ENCODE measurements at places on chromosomes 7 and 10. TPM values are rescaled to one million over a fixed set of nuclear protein-coding genes. Genes with fewer than 3 reads are reported as not detected.

DNA sequence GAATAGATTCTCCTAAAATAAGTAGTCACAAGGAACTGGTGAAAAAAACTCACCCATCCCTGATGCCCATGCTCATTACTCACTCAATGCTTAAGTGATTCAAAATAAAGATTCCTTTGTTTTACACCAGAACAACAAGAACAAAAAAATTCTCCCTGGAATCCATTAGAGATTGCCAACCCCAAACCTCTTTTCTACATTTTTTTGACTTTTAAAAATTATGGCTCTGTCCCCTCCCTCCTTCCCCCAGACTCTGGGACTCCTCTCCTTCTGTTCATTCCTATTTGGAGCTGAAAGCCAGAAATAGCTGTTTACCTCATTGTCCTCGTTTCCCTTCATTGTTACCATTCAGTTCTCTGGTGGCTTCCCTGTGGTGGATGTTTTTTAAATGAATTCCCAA is 63.2 kb upstream of the FHIP2A start:
- no peaks in the 10 kb centered on the region for H3K27me3 ChIP-seq
- H3K4me3 ChIP-seq = no peak overlapping the region
- H3K27ac ChIP-seq = no peak overlapping the region
- H3K4me1 ChIP-seq = peaks cover 6% of the 10 kb centered on the region
- H3K36me3 ChIP-seq = no peaks in the 10 kb centered on the region

- H3K4me1 ChIP-seq = peaks cover 6% of the 10 kb centered on the region
- H3K27ac ChIP-seq = no peak overlapping the region
- peak; percentile 70 for DNase-seq
- H3K36me3 ChIP-seq = no peaks in the 10 kb centered on the region
- H3K27me3 ChIP-seq = no peaks in the 10 kb centered on the region
- no peak overlapping the region for H3K4me3 ChIP-seq
Measured at GRCh38 chr10:11036424-11037011, 18.8 kb downstream of the CELF2 start.

DNA sequence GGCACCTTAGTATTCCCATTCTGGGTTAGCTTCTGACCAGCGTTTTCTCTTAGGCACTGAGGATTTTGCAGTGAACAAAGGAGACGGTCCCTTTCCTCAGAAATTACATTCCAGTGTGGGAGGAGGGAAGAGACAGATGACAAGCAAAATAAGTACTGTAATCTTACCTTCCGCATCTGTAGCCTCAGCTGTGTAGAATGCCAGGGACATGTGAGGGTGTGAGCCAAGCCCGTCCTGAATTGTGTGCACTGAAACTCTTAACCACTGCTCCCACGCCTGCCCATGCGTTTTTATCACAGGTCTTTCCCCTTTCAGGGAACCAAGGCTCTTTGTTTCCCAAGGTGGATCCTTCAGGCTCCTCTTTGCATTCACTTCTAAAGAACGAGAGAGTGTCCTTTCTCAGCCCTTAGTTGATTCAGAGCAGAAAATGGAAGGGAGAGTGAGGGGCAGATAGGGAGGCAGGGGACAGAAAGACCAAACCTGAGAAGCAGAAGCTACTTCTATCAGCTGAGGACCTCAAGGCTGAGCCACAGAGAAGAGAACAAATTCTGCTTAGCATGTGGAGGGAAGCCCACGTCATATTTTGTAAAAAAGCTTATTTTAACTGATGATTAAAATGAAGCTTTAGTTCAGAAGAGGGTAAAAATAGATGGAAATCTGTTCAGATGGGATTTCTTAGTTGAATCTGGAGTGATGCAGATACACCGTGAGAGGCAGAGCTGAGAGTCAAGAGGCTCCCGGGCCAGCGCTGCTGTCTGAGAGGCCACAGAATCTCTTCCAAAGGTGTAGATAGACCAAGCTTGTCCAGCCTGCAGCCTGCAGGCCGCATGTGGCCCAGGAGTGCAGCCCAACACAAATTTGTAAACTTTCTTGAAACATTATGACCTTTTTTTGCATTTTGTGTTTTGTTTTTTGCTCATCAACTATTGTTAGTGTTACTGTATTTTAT is 122.5 kb downstream of the CCNY start:
- H3K27me3 ChIP-seq = no peaks in the 10 kb centered on the region
- no peak overlapping the region for H3K4me3 ChIP-seq
- H3K27ac ChIP-seq = no peak overlapping the region
- H3K4me1 ChIP-seq = peaks cover 47% of the 10 kb centered on the region
- DNase-seq = no peak
- peaks cover 12% of the 10 kb centered on the region for H3K36me3 ChIP-seq

DNA sequence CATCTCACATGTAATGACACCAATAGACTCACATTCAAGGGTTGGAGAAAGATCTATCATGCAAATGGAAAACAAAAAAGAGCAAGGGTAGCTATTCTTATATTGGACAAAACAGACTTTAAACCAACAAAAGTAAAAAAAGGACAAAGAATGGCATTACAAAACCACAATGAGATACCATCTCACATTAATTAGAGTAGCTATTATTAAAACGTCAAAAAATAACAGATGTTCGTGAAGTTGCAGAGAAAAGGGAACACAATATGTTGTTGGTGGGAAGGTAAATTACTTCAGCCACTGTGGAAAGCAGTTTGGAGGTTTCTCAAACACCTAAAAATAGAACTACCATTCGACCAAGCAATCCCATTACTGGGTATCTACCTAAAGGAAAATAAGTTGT is 197.0 kb downstream of the SNX13 start:
- H3K4me1 ChIP-seq = no peaks in the 10 kb centered on the region
- no peaks in the 10 kb centered on the region for H3K27me3 ChIP-seq
- DNase-seq = no peak
- no peaks in the 10 kb centered on the region for H3K36me3 ChIP-seq

DNA sequence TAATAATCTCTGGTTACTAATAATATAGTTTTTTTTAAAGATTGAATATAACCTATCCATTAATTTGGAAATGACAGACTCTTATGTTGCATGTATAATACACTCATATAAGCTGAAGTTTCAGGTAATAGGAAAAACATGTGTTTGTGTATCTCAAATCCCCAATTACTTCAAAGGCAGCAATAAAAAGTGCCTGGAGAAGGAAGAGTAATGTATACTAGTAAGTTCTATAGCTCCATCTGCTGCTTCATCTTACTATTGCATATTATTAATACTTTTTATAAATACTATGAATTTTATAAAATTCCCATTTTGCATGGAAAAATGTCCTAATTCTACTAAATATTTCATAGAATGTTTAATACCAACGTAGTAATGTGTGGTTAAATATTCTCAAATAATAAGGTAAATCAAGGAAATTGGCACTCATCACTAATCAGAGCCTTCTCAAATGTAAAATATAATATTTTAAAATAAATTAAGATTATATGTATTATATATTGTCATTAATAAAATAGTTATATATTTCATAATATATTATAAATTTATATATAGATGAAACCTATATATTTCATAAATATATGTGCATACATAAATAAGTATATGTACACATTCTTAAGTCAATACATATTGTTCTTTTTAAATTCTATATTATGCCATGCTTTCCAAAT is 311.9 kb downstream of the HGF start:
- no peaks in the 10 kb centered on the region for H3K36me3 ChIP-seq
- no peak overlapping the region for H3K4me3 ChIP-seq
- DNase-seq = peak; percentile 37
- no peaks in the 10 kb centered on the region for H3K27me3 ChIP-seq

- H3K27me3 ChIP-seq = no peaks in the 10 kb centered on the region
- H3K27ac ChIP-seq = no peak overlapping the region
- no peak overlapping the region for H3K4me3 ChIP-seq
- no peaks in the 10 kb centered on the region for H3K4me1 ChIP-seq
- peak; percentile 39 for DNase-seq
Measured at GRCh38 chr10:96532523-96532922, 18.8 kb upstream of the TLL2 start.

GRCh38 chr10:71531485-71532446 is 135.0 kb downstream of the CDH23 start:
- no peaks in the 10 kb centered on the region for H3K27me3 ChIP-seq
- H3K36me3 ChIP-seq = no peaks in the 10 kb centered on the region
- H3K27ac ChIP-seq = no peak overlapping the region
- no peak overlapping the region for H3K4me3 ChIP-seq
- DNase-seq = no peak

DNA sequence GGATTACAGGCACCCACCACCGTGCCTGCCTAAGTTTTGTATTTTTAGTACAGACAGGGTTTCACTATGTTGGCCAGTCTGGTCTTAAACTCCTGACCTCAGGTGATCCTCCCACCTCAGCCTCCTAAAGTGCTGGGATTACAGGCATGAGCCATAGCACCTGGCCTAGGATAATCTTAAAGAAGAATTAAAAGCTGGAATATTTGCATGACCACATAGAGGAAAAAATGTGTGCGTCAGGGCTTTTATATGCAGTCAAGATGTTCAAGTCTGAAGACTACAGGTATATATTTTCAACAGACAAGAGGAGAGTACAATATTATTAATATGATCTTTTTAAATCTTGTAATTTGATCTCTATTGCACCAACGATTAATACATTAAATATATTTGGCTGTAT is 39.5 kb downstream of the GNG11 start:
- no peak for DNase-seq
- H3K36me3 ChIP-seq = no peaks in the 10 kb centered on the region
- H3K4me3 ChIP-seq = no peak overlapping the region
- no peaks in the 10 kb centered on the region for H3K27me3 ChIP-seq
- no peak overlapping the region for H3K27ac ChIP-seq

DNA sequence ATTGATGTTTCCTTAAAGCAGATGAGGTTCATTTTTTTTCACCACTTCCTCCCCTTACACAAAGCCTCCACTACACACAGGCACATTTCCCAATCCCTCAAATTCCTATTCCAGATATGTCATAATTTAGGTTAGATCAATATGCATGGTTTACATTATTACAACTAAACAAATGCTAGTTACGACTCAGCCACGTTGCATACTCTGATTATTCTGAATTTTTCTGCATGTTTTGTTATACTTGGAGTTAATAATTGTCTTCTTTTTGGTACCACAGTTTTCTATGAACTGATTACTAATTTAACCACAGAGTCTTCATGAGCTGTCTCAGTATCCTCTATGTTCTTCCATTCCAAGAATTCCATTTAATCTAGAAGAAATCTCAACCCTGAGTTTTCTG is 4.4 kb upstream of the BICC1 start:
- H3K27me3 ChIP-seq = no peaks in the 10 kb centered on the region
- DNase-seq = peak; percentile 18

DNA sequence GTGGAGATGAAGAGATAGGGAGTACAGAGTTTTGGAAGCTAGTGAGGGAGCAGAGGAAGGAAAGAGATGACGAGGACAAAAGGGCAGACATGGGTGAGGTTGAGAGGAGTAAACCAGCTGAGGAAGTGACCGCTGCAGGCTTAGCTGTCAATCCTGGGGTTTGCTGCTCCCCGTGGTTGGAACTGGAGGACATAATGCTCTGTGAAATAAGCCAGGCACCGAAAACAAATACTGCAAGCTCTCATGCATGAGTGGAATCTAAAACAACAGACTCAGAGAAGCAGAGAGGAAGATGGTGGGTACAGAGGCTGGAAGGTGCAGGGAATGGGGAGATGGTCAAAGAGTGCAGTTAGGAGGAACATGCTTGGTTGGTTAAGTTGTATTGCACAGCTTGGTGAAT is 482.2 kb upstream of the C7orf33 start:
- H3K27me3 ChIP-seq = peaks cover 79% of the 10 kb centered on the region
- no peak for DNase-seq
- H3K4me3 ChIP-seq = no peak overlapping the region
- H3K36me3 ChIP-seq = no peaks in the 10 kb centered on the region

GRCh38 chr7:105322655-105323277 is 66.0 kb downstream of the SRPK2 start:
- H3K4me3 ChIP-seq = no peak overlapping the region
- H3K27me3 ChIP-seq = no peaks in the 10 kb centered on the region
- no peak overlapping the region for H3K27ac ChIP-seq
- no peaks in the 10 kb centered on the region for H3K36me3 ChIP-seq
- H3K4me1 ChIP-seq = peaks cover 7% of the 10 kb centered on the region
- no peak for DNase-seq

- H3K27me3 ChIP-seq = peaks cover 37% of the 10 kb centered on the region
- DNase-seq = no peak
- no peaks in the 10 kb centered on the region for H3K36me3 ChIP-seq
- no peaks in the 10 kb centered on the region for H3K4me1 ChIP-seq
- H3K27ac ChIP-seq = no peak overlapping the region
Measured at GRCh38 chr7:121097577-121097976, 109.1 kb downstream of the CPED1 start.

GRCh38 chr10:99431190-99431760 is 851 bp upstream of the GOT1 start:
- H3K27me3 ChIP-seq = no peaks in the 10 kb centered on the region
- H3K4me3 ChIP-seq = peak overlapping the region; percentile 97
- peaks cover 15% of the 10 kb centered on the region for H3K4me1 ChIP-seq
- H3K27ac ChIP-seq = peak overlapping the region; percentile 93
- DNase-seq = peak; percentile 57

DNA sequence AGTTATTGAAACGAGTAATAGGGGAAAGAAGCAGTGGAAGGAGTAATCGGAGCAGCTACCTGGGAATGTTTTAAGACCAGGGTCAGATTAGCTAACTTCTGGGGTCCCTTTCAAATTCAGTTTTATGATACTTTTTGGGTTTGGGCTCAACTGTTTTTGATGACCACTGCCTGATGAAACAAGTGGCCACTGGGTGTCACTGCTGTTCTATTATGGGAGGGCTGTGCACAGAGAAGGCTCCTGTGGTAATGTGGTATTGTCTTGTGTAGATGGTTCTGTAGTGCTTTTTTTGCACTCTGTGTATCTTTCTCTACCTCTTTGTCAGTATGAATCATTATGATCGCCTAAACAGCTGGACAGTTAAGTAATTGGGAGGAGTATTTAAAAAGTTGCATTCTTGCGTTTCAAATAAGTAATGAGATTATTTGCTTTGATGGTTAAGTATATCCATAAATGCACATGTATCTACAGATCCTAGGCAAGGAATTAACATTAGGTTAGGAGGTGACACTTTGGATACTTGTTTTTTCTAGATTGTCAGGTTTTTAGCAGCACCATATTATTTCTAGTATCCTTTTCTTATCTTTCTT is 128.4 kb downstream of the ABCA13 start:
- H3K36me3 ChIP-seq = no peaks in the 10 kb centered on the region
- H3K4me3 ChIP-seq = no peak overlapping the region
- peaks cover 12% of the 10 kb centered on the region for H3K4me1 ChIP-seq
- peak; percentile 71 for DNase-seq

GRCh38 chr10:18364987-18365775 is 225.0 kb downstream of the CACNB2 start:
- no peaks in the 10 kb centered on the region for H3K4me1 ChIP-seq
- H3K36me3 ChIP-seq = no peaks in the 10 kb centered on the region
- no peak overlapping the region for H3K27ac ChIP-seq
- no peaks in the 10 kb centered on the region for H3K27me3 ChIP-seq
- DNase-seq = no peak

- no peaks in the 10 kb centered on the region for H3K27me3 ChIP-seq
- H3K27ac ChIP-seq = no peak overlapping the region
- H3K4me1 ChIP-seq = peaks cover 13% of the 10 kb centered on the region
- H3K4me3 ChIP-seq = no peak overlapping the region
Measured at GRCh38 chr7:131342864-131343442, 15.3 kb downstream of the MKLN1 start.

KLF14 gene
- total RNA-seq = not detected

SLIT1 gene
- not detected for total RNA-seq

AEBP1 gene
- not detected for total RNA-seq

ELFN1 gene
- total RNA-seq = not detected

CFAP43 gene
- 0.25 TPM for total RNA-seq

CALHM3 gene
- not detected for total RNA-seq

ZNF503 gene
- 8.1 TPM for total RNA-seq

C10orf53 gene
- total RNA-seq = not detected

LANCL2 gene
- 14.3 TPM for total RNA-seq
